ENCODE measurements at places on chromosomes 2 and 18.

GRCh38 chr2:57890464-57890863 is 156.1 kb upstream of the VRK2 start:
- DNase-seq, result no peak

DNA sequence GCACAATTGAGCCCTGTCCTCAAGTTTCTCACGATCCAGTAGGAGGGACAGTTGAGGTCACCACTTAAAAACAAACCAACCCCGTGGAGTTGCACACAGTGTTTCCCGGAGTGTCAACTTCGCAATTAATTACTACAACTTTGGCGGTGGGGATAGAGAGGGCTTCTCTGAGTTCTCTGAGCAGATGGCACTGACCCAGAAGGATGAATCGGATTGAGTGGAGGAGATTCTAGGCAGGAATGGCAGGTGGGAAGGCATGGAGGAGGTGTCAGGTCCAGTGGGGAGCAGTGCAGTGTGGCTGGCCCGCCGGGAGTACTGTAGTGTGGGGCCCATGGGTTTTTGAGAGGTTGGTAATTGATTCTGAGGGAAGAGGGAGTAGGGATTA is 12.0 kb downstream of the SIX3 start:
- DNase-seq, result no peak

- no peak for DNase-seq
These were observed 62.1 kb downstream of the C18orf63 start for GRCh38 chr18:74377776-74378175.

DNA sequence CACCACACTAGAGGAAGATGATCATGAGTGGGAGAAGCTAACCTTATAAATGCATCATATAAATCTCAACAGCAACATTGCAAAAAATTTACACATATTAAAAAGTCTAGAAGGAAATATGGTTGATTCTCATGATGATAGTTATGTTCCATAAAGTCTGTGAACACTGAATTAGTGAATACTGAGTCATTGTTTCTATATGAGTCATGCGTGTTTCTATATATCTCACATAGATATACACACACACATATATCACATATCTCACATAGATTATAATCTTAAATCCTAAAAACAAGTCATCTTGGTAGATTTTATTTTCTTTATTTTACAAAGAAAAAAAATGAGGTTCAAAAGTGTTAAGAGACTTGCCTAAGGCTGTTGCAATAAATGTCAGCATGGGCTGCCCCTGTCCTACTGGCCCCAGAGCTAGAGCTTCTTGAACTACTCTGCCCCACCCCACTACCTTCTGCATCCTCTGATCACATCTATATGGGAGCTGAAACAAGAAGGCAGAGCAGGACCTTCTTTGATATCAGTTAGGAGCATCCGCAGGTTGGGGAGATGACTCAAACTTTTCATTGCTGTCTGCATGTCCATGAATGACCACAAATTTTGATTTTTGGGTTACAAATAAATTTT is 81.8 kb upstream of the ADAM23 start:
- no peak for DNase-seq

GRCh38 chr2:234542742-234543141 is 45.9 kb upstream of the ARL4C start:
- DNase-seq, result no peak

DNA sequence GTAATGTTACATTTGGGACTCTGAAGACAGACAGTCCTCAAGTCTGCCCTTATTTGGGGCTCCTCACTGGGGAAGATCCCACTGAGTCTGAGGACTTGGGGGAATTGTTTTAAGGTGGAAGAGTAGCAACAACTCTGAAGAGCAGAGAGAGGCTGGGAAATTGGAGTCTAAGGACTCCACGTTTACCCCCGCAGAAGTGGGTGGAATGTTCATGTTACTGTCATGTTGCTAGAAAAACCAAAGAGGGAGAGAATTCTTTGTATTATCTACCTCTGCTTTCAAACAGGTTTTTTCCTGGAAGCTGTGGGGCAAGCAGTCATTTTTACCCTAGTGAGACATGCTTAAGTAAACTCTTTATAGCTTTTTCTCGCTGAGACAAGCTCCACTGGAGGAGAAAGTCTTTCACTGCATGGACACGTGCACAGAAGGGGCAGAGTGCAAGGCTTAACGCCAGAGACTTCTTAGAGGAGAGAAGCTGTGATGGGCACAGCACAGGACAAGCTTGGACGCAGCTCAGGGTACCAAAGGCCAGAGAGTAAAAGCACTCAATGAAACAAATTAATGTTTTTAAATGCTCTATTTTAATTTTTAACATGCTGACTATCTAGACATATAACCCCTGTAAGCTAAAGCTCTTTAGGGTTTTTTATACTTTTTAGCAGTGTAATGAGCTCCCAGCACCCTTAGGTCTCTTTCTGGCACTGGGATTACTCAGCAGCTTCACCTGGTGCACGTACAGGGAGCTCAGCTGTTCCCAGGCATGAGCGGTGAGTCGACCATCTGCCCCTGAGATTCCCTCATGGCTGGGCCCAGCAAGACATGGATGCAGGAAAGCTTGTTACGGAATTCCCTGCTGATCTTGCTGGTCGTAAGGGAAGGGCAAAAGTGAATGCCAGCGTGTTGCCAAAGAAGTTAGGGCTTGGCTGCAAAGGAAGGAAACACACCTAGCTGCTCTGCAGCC is 54.5 kb upstream of the BIN1 start:
- DNase-seq, result no peak

GRCh38 chr2:11781602-11782001 is 35.2 kb downstream of the LPIN1 start:
- DNase-seq, result no peak

GRCh38 chr2:202098291-202098690 is 25.2 kb downstream of the KIAA2012 start:
- DNase-seq, result no peak

GRCh38 chr2:182191061-182191460 is 205.4 kb downstream of the PPP1R1C start:
- DNase-seq, result no peak

GRCh38 chr2:234853729-234854128 is 98.1 kb upstream of the SH3BP4 start:
- DNase-seq, result no peak

DNA sequence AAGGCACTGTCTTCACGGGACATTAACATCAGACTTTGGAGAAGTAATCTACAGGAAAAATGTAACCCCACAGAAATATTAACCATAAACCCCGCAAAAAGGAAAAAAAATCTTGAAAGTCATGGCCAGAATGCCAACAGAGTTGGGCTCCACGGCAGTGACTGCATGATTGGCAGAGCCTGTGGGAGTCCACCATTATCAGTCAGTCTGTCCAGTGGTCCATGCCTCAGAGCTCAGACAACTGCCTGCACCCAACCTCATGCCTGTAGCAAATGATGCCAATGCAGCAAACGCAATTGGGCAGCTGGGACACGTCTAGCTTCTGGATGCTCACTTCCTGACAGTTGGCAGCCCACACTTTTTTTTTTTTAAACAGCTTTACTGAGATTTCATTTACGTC is 5.1 kb upstream of the PPIG start:
- peak; percentile 25 for DNase-seq

GRCh38 chr2:239762655-239763269 is 262.4 kb downstream of the NDUFA10 start:
- no peak for DNase-seq

GRCh38 chr2:22957446-22957845 is 427.5 kb upstream of the KLHL29 start:
- peak; percentile 17 for DNase-seq

- no peak for DNase-seq
These were observed 28.3 kb downstream of the GATA6 start for GRCh38 chr18:22197668-22198067.

GRCh38 chr2:152532241-152532640 is 185.0 kb downstream of the PRPF40A start:
- DNase-seq, result no peak

DNA sequence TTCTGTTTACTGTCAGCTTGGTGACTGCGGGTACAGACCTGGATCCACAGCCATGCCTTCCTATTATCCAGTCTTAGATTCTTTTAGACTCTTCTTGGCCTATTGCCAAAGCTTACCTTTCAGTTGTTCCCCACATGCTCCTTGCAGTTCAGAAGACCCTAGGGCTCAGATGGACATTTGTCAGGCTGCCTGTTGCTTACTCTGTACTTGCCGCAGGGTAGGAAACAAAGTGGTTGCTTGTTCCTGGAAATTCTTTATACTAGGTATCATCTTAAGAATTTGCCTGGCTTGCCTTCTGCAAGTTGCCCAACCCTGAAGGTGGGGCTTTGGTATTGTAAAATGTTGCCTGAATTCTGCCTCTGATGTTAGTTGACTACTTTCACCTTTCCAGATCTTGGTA is 24.4 kb downstream of the CD28 start:
- no peak for DNase-seq

DNA sequence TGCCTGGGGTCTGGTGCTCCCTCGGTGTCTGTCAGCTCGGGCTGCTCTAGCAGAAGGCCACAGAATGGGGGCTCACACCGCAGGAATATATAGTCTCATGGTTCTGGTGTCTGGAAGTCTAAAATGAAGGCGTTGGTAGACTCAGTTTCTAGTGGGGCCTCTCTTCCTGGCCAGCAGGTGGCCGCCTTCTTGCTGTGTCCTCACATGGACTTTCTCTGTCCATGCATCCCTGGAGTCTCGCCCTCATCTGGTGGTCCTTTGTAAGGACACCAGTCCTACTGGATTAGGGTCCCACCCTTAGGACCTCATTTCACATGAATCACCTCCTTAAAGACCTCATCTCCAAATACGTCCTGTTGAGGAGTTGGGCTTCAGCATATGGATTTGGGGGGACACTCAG is 65.7 kb downstream of the RRM2 start:
- peak; percentile 7 for DNase-seq

DNA sequence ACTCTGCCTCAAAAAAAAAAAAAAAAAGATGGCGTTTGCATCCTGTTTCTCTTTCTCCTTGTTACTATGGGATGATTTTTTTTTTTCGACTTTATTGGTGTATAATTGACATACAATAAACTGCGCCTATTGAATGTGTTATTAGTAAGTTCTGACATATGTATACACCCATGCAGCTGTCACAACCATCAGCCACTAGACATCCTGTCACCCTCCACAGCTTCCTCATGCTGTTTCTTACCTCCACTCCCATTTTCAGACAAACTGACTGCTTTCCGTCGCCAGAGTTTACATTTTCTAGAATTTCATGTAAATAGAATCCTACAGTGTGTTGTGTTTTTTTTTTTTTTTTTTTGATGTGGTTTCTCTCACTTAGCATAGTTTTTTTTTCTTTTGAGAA is 27.9 kb downstream of the RRM2 start:
- no peak for DNase-seq

All from NCI-H1417 (cell line).